NCI-H748 treated with DMSO at 0.1 percent for 48 hours (cell line): ENCODE measurements at places on chromosomes 5 and 9.

GRCh38 chr5:137791387-137791786 is 37.2 kb upstream of the HNRNPA0 start:
- no peak for DNase-seq

DNA sequence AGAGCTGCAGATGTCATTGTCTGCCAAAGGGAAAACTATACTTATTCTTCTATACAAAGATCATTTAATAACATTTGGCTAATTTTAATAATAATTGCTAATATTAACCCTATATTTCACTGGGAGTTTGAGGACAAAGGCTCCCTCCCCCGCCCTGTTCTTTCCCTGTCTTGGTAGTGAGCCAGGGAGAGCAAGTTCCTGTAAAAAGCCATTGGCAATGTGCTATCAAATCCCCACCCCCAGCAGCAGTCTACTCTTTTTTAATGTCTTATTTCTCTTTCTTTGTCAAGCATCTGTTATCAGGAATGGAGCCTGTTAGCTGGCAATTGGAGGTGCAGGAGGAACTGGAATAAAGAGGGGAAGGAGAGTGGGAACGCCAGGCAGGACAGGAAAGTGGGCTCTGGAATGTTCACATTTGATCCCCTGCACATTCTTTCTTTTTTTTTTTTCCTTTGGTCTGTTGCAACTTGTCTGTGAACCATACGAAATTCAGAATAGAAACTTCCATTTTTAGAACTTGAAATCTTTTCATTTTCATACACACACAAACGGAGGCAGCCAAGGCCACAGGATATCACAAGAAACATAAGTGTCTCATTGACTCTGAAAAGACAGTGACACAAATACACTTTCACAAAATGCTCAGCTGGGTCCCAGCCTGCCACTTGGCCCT is 664.8 kb upstream of the ZNF608 start:
- peak; percentile 44 for DNase-seq

DNA sequence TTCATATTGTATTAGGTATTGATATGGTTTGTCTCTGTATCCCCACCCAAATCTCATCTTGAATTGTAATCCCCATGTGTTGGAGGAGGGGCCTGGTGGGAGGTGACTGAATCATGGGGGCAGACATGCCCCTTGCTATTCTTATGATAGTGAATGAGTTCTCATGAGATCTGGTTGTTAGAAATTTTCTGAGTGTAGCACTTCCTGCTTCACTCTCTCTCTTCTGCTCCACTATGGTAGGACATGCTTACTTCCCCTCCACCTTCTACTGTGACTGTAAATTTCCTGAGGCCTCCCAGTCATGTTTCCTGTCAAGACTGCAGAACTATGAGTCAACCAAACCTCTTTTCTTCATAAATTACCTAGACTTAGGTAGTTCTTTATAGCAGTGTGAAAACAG is 187.4 kb upstream of the SLC24A2 start:
- DNase-seq = no peak

GRCh38 chr9:95653246-95653645 is 136.5 kb upstream of the PTCH1 start:
- no peak for DNase-seq

DNA sequence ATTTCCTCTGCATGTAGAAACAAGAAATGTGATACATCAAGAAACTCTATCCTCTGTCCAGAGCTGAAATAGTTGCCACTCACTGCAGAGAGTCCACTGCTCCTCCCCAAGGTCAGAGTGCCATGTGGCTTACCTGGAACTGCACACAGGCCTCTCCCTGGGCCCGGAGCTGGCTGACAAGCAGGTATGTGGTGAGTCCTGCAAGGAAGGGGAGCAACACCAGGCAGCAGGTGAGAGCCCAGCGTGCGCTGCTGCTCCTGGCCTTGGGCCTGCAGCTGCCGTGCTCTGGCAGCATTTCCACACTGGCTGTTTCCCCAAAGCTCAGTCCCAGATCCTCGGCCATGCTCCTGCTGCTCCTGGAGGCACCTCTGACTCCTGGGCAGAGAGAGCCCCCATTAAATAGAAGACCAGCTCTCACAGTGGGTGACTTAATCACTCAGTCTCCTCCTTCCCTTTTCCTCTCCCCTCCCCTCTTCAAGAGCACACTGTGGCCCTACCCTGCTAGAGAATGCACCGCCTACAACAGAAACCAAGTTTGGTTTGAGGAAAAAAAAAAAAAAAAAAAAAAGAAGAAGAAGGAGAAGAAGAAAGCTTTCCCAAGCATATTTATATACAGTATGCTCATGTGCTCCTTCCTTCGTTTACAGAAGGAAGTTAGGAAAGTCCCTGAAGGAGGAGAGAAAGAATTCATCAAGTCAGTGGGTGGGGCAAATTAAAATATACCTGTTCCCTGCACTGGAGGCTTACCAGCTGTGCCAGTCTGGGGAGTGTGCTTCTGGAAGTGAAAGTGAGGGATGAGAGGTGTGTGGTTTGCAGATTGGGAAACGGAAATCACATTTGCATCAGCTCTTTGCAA is at the start of gene TNFSF15:
TNFSF15 (minus strand) TSS at position 370 of the 856 bp plus-strand sequence; CDS start at position 343, 27 bp downstream.
- DNase-seq = no peak

- DNase-seq = no peak
Measured at GRCh38 chr5:43619380-43619779, 16.4 kb downstream of the NNT start.

DNA sequence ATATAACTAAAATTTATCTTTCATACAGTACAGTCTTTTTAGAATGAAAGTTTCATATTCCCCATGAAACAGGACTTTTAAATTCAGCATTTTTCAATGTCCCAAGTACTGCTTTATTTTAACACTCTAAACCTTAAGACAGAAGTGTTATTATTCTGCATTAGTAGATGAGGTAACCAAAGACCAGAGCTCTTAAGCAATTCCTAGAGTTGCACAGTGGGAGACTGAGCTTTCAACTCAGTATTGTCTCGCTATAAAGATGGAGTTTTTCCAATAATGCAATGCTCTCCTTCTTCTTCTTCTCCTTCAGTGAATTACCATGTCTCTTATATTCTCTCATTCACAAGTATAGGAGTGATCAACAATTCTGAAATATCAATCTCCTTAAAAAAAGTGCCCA is 479.7 kb downstream of the CETN3 start:
- DNase-seq = no peak

GRCh38 chr5:122836947-122837346 is 8.5 kb upstream of the SNX24 start:
- no peak for DNase-seq

DNA sequence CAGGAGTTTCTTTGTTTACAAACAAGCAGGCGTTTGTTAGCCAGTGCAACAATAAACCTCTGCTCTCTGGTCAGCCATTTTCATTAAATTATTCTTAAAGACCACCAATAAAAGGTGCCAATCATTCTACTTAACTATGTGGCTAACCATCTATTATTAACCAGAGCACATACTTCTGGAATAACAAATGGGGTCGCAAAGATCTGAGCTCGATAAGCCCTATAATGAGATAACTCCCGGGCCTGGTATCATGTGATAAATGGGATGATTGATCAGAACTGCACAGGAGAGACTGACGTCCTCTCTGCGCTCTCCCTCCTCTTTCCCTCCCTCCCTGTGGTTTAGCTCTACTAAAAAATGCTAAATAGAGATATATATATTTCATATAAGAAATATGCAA is 488.2 kb downstream of the NTRK2 start:
- no peak for DNase-seq

GRCh38 chr9:121662359-121662758 is 10.9 kb downstream of the DAB2IP start:
- DNase-seq = no peak
